ENCODE measurements at places on chromosomes 13 and 19. TPM values are rescaled to one million over a fixed set of nuclear protein-coding genes. Genes with fewer than 3 reads are reported as not detected.

The LRFN3 gene
- 10.5 TPM for total RNA-seq

The CLDN10 gene
- total RNA-seq: 2.3 TPM

The NCCRP1 gene
- total RNA-seq: not detected

The CCDC169 gene
- 2.7 TPM for total RNA-seq

The HSH2D gene
- not detected for total RNA-seq

The CGB8 gene
- total RNA-seq: not detected

The CABP5 gene
- not detected for total RNA-seq

Measured in occipital lobe (tissue), 3 donors.